Progenitor cell of endocrine pancreas (in vitro differentiated cells): ENCODE measurements at places on chromosomes 1 and 21.

GRCh38 chr1:247402120-247402675 is 13.8 kb upstream of the NLRP3 start:
- DNase-seq, result no peak

- no peak for DNase-seq
Measured at GRCh38 chr1:79293611-79294010, 287.1 kb upstream of the ADGRL4 start.

DNA sequence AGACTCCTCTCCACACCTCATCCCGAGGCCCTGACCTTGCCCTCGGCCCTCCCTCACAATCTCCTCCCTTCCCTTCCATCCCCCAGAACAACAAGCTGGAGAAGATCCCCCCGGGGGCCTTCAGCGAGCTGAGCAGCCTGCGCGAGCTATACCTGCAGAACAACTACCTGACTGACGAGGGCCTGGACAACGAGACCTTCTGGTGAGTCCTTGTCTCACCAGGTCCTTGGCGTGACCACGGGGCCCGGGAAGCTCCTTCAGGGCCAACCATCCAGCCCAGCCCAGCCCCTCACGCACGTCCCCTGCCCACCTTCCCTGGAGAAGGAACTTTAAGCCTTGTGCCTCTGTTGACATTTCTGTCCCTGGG is 15.6 kb downstream of the PODN start:
- DNase-seq, result no peak

DNA sequence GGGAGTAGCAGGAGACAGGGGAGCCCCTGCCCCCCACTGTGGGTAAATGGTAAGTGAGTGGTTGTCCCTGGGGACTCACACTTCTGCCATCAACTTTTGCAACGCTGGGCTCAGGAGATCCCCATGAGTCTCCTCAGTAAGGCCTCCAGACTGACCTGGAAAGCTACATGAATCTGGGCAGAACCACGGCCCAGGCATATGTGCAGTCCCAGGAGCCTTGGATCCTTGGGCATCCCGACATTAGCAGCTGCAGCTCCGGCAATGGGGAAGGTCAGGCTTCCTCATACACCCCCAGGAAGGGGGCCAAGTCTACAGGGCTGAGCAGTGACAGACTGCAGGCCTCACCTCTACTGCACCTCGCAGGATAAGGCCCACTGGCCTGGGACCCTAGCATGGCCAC is 868.7 kb upstream of the ADGRL4 start:
- no peak for DNase-seq

DNA sequence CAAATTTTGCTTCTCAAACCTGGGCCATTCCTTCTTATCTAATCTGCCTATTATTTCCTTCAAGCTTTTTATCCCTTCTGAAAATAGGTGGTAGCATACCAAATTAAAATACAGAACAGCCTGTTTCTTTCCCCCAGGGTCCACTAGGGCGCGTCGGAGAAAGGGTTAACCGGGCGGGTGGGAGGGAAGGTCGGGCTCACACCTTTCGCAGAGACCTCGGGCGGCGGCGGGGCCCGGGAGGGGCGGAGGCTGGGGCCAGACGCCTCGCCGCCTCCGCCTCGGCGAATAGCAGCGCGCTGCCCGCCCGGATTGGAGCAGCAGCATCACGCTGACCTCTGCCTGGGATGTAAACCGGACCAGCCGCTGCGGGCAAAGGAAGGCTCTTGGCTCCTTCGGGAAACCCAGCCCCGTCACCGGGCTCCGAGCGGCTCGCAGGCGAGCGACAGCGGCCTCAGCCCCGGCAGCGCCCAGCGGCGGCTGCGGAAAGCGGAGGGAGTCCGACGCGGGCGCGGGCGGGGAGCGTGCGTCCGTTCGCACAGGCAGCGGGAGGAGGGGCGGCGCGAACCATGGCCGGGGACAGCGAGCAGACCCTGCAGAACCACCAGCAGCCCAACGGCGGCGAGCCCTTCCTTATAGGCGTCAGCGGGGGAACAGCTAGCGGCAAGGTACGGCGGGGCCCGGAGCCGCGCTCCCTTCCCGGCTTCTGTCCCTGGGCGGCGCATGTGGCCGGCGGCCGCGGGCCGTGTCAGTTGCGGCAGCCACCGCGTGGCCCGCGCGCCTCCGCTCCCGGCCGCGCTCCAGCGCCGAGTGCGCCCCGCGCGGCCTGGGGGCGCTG is at the start of gene UCK2:
UCK2 (plus strand) TSS at position 347 of the 835 bp plus-strand sequence; CDS start at position 567, 220 bp downstream.
- DNase-seq, result peak; percentile 72

GRCh38 chr1:198638894-198639635 is at the start of gene PTPRC:
Gene PTPRC, plus strand, starts transcription at chr1:198639040. Its CDS starts 229 bp downstream, at chr1:198639269.
- no peak for DNase-seq

DNA sequence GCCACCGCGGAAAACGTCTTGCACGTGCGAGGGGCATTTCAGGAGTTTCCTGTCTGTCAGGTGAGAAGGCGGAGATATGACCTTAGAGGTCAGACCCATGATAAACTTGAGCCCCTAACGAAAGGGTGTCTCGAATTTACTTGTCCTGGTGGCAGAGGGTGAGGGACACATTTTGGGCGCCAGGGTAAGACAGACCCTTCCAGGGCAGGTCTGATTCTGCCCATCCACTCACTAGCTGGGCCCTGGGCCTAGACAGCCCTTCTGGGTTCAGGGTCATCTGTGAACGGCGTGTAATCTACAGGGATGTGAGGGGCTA is 395 bp upstream of the CSRP1 start:
- DNase-seq, result no peak

- DNase-seq, result no peak
Measured at GRCh38 chr1:101025283-101025656, 314 bp downstream of the DPH5 start.
